ENCODE measurements at places on chromosomes 2 and 18.

- peak; percentile 81 for DNase-seq
Observed at GRCh38 chr2:8193686-8194615, 487.9 kb upstream of the ID2 start.

GRCh38 chr2:126107883-126108282 is 548.1 kb upstream of the GYPC start:
- no peak for DNase-seq

GRCh38 chr18:13126966-13127598 is 91.5 kb upstream of the LDLRAD4 start:
- no peak for DNase-seq

GRCh38 chr2:65267008-65267407 is 39.4 kb downstream of the ACTR2 start:
- DNase-seq: no peak

GRCh38 chr18:46169464-46169941 is 65.3 kb downstream of the HAUS1 start:
- DNase-seq: no peak

DNA sequence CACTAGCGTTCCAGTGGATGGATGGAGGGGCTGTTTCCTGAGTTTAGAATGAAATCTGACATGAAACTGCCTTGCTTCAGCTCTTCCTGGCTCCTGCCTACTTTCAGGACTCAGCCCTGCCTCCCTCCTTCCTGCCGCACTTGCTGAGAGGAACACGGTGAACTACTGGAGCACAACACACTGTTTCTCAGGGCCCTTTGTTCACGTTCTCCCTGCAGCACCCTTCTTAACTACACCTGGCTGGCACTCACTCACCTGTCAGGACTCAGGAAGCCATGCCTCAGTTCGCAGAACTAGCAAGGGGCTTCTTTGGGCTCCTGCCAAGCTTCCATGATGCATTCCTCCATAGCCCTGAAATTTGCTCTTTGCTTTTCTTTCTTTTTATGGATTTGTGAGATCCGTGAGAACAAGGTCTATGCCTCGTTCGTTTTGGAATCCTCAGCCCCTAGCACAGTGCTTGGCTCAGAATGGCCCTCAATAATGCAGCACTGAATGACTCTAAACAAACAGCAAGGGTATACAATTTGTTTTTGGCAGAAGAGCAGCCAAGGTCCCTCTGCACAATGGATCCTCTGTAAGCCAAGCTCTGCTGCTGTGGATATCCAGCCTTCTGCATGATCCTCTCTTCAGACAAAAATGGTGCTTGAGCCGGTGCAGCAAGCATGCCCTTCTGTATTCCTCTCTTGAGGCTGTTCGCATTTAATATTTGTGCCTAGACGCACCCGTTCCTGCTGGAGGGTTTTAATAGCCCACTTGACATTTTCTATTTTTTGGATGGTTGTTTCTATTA is 357.0 kb downstream of the TSN start:
- no peak for DNase-seq

DNA sequence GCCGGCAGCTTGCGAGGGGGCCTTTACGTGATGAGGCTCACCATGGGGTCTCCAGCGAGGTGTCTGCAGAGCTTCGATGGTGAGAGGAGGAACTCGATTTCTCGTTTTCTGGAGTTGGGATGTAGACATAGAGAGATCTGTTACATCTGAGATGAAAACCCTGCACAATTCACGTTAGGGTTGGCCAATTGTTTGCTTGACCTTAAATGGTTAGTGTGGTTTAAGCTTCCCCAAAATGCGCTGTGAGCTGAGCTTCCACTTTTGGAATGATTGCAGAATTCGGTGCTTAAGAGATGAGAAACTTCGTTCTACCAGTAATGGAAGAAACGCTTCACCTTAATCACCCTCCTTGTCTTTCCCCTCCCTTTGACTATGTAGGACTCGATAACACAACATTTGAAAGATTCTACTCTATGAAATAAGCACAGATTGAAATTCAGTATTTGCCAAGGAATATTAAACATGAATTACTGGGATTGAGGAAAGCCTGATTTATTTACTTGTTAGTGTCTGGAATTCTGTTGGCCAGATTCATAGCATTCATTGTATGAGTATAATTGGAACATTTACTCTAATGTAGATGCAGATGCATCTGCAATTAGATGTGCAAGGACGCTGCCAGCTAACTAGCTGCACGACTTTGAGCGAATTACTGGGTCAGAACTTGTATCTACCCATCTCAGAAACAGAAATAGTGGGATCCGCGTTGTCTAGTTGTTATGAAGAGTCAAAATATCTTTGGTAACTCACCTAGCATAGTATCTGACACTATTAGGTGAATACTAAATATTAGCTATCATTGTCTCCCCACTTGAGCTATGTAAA is 1.6 kb upstream of the KLF7 start:
- no peak for DNase-seq

GRCh38 chr2:96164459-96165184 is 19.4 kb upstream of the DUSP2 start:
- peak; percentile 60 for DNase-seq

GRCh38 chr2:32688541-32688940 is 60.7 kb downstream of the TTC27 start:
- no peak for DNase-seq

- DNase-seq: no peak
Observed at GRCh38 chr18:25234740-25235345, 117.1 kb downstream of the ZNF521 start.

DNA sequence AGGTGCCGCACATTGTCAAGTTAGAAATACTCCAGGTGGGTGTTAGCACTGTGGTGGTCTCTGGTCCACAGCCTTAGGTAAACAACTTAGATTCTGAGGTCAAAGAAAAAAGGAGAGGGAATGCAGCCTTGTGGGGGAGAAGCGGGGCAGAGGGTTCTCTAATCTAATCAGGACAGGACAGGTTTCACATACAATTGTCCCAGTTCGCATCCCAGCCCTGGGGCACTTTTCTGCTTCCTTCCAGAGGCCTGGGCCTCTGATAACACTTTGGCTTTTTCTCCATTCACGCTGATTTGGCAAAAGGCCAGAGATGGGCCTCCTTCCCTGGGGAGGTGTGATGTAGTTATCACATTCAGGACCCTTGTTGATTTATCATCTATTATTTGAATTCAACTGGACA is 32.5 kb downstream of the SLC1A4 start:
- no peak for DNase-seq

DNA sequence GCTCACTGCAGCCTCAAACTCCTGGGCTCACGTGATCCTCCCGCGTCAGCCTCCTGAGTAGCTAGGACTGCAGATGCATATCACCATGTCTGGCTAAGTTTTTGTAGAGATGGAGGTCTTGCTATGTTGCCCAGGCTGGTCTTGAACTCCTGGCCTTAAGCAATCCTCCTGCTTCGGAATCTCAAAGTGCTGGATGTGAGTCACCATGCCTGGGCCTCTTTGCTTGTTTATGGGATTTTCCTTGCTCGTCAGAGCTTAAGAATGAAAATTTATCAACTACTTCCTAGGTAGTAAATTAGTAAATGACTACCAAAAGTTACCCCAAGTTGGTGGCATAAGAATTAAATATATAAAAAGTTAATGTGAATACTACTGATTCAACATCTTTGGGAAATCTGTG is 51.0 kb downstream of the ACTR3 start:
- no peak for DNase-seq

- DNase-seq: peak; percentile 50
Observed at GRCh38 chr2:176585791-176586190, 316.5 kb downstream of the MTX2 start.

DNA sequence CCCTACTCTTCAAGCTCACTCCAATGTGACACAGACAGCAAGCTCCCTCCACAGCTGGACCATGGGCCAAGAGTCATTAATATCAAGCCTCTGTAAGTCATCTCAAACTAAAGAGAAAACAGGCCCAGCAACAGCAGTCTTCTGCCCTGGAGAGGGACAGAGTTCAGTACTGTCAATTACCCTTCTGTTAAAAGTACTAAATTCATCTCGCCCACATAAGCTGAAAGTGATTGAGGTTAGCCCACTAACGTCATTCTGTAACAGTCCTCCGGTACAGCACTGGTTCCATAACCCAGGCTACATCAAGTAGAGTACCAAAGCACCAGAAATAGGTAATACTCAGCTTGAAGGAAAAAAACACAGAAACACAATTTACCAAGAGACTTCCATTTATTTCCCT is 25.9 kb downstream of the THADA start:
- no peak for DNase-seq

- no peak for DNase-seq
Observed at GRCh38 chr2:113060396-113060795, 1.4 kb downstream of the IL36RN start.

- no peak for DNase-seq
Observed at GRCh38 chr2:86000131-86000937, 105.4 kb downstream of the POLR1A start.

DNA sequence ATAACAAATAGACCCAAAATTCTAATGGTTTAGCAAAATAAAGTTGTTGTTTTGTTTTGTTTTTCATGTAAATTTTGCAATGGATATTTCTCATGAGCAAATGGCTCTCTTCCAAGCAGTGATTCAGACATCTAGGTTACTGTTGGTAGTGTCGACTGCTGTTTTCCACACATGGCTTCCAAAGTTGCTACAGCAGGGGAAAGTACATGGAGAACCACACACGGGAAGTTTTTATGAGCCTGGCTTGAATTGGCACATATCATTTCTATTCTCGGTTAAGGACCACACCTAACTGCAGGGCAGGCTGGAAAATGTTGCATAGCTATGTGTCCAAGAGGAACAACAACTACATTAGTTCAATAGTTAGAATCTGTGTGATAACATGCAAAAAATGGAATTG is 262.1 kb downstream of the GALNT13 start:
- no peak for DNase-seq

DNA sequence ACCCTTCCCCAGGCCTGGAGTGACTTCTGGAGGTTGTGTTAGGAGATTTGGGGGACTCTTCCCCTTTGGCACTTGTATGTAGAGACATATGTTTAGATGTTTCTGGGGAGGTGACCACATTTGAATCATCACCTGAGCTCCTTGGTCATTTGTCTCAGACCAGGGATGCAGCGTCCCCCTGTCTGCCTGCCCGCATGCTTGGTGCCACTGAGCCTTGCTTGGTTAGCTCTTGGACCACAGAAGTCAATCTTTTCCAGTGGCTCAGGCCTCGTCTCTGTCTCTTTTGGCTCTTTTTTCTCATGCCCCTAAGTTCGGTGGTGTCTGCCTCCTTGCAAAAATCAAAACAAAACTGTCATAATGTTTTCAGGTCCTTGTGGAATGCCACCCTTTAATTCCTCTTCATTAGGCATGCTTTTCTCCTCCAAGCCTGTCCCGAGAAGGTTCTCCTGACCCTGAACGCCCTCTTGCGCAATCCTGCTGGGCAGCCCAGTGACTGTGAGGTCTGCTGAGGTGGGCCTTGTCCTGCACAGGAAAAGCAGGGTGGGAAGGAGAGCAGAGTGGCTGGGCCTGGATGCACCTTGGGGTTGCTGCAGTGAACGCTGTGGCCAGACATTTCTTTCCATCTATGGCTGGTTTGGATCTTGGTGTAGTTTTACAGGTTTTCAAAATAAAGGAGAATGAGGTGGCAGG is 24.9 kb downstream of the GLI2 start:
- no peak for DNase-seq

DNA sequence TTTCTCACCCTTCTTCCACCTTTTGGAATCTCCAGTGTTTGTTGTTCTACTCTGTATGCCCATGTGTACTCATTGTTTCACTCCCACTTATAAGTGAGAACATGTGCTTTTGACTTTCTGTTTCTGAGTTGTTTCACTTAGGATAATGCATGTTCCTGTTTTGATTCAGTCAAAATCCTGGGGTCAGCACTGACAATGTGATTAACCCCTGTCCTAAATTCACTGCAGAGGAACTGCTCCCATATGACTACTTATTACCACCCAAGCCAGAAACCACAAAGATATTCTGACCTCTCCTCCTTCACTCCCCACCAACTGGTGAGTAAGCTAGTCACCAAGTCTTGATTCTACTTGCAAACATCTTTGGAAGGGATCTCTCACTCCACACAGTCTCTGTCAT is 251.4 kb upstream of the TCF4 start:
- DNase-seq: no peak

GRCh38 chr2:130336150-130336876 is 6.4 kb upstream of the IMP4 start:
- no peak for DNase-seq

DNA sequence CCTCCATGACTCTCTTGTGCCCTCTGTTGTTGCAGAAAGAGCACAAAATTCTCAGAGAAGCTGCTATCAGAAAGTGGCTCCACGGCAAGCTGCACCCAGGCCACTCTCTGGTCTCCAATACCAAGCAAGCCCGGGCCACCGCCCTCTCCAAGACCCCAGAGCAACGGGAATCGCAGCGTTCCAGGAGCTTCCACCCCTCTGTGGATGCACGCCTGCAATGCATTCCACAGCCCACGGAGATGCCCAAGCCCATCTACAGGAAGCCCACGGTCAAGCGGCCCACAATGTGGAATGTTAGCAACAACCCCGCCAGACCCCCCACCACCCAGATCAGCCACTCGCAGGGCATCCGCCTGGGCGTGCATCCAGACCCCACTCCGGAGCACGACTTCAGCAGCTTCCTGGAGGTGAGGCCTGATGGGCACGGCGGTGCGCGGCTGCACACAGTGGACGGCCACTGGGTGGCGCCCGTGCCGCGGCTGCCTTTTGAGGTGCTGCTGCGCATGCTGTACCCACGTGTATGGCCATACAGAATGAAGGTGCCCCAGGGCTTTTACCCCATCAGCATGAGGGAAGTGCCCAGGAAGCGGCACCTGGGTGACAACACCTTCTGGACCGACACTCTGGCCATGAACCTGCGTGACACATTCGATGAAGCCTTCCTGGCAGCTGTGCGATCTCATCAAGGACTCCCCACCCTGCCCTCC is 6.3 kb downstream of the ANKRD53 start:
- DNase-seq: peak; percentile 75

- peak; percentile 81 for DNase-seq
Observed at GRCh38 chr2:95025406-95026319, at the start of gene MAL. Gene MAL, plus strand, starts transcription at chr2:95025708. Its CDS starts 85 bp downstream, at chr2:95025793.

- DNase-seq: peak; percentile 81
Observed at GRCh38 chr2:110678457-110679336, 834 bp upstream of the BUB1 start.

DNA sequence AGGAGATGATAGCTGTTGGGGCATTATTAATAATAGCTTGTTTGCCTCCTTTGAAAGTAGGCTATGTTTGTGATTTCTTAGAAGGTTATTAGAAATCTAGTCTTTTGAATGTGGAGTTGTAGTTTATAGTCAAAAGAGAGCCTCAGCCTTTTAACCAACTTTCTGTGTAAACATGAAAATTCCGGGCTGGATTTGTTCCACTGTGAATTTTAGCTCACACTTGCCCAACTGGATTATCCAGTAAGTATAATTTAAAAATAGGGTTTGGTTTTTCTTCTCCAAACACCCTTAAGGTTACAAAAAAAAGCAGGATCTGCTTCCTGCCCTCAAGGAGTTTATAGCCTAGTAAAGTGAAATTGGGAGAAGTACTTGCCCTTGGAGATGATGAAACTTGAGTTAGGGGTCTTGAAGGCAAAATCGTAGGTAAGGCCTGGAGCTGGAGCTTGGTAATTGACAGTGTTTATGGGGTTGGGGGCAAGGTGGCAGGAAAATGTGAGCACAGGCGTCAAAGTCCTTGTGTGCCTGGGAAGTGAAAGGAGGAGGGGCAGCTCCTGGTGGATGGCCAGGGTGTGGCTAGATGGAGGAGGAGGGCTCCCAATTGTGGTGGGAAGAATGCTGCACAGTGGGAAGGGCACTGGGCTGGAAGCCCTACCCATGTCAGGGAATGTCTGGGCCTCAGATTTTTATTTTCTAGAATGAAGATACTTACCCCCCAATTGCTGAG is 21.3 kb downstream of the ITGA6 start:
- no peak for DNase-seq

GRCh38 chr2:112465382-112465781 is 16.6 kb upstream of the TTL start:
- DNase-seq: no peak

All from eye (tissue), 1 donor.